ENCODE measurements at places on chromosomes 6 and 20. TPM values are rescaled to one million over a fixed set of nuclear protein-coding genes. Genes with fewer than 3 reads are reported as not detected.
A peak's percentile ranks its signal among the peaks of the same experiment; 100 is the strongest.

DNA sequence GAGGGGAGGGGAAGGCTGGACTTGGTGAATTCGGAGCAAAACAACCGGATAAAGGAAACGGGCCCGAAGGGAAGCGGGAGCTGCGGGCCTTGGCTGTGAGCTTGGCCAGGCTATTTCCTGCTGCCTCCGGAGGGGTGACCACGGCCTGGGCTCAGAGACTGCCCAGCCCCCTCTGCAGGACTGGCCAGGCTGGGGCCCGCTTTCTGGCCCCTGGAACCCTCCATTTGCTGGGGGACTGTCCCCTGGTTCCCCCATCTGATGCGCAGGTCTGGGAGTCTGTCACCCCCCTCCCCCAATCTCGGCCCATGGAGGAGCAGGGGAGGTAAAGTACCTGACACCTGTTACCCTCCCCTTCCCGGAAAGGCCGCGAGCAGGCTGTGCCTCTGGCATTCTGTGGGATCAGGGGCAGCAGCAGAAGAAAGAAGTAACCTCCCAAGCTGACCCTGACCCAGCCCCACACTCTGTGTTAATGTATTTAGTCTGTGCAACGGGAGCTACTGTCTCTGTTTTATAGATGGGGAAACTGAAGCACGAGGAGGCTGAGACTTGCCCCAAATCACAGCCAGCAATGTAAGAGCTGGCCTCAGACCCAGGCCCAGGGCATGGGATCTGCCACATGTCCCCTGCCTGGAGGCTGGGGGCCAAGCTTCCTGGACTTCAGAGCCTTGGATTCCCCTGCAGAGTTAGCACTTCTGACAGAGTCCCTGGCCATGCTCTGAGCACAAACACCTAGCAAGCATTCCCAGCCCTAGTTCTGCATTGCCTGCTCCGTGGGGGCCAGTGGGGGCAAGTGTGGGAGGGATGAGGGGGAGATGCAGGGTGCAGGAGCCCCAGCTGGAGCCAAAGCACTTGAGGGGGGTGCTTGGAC, 3.5 kb downstream of the C20orf204 start:
- no peak for DNase-seq
- no peaks in the 10 kb centered on the region for H3K36me3 ChIP-seq
- no peaks in the 10 kb centered on the region for H3K27me3 ChIP-seq
- no peak overlapping the region for H3K4me3 ChIP-seq
- H3K4me1 ChIP-seq = peaks cover 34% of the 10 kb centered on the region

DNA sequence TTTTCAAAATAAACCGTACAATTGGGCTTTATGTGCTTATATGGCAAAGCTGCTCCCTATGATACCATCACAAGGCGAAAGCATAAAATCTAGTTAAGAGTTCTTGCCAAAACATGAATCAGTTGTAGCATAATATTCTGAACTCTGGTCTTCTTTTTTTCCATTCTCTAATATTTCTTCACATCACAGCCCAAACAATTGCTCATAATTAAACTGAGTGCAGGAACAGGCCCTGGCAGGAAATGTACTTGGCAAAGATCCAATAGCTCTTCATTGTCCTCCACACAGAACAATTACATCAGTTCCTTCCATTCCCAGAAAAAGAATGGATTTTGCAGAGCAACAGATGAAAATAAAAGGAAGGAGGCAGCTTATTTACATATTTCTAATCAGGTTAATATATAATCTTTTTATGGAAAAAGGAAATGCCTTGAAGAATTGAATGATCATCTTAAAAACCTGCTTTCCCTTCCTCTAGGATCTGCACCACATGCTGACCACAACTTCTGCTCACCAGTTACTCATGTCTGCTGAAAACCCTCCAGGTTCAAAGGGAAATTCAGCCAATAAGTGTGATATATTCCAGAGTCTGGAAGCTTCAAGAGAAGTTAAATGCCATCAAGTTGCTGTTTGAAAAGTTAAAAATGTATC, 123.3 kb upstream of the COL21A1 start:
- no peak overlapping the region for H3K4me3 ChIP-seq
- no peak for DNase-seq
- peak overlapping the region; percentile 64 for H3K27ac ChIP-seq
- peaks cover 28% of the 10 kb centered on the region for H3K4me1 ChIP-seq

GRCh38 chr20:59645271-59645670, 40.9 kb downstream of the PHACTR3 start:
- DNase-seq = no peak
- no peaks in the 10 kb centered on the region for H3K36me3 ChIP-seq
- no peaks in the 10 kb centered on the region for H3K27me3 ChIP-seq
- H3K27ac ChIP-seq = no peak overlapping the region
- H3K4me1 ChIP-seq = no peaks in the 10 kb centered on the region

DNA sequence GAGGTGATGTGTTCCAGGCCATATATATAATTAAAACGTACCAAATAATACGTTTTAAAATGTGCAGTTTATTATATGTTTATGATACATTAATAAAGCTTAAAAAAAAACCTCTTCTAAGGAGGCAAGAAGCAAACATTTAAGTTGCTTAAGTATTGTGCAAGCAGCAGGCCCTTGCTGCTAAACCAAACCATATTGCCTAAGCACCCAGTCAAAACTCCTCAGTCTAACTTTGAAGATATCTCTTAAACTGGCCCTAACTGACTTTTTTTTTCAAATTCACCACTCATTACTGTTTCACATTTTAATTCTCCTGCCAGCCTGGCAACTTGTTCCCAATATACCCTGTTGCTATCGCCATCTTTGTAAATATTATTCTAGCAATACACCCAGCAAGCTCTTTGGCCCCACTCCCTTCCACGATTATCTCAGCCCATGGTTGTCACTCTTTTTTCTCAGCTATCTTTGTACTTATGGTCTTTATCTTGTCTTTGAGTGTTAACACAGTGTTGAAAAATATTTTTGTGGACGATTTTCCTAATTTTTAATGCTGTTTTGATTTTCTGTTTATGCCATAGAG, 60.9 kb downstream of the C6orf58 start:
- H3K4me1 ChIP-seq = no peaks in the 10 kb centered on the region
- H3K36me3 ChIP-seq = no peaks in the 10 kb centered on the region
- no peak overlapping the region for H3K4me3 ChIP-seq
- H3K27ac ChIP-seq = no peak overlapping the region
- no peaks in the 10 kb centered on the region for H3K27me3 ChIP-seq

GRCh38 chr6:125434760-125435159, 133.0 kb upstream of the HDDC2 start:
- no peak overlapping the region for H3K4me3 ChIP-seq
- H3K36me3 ChIP-seq = no peaks in the 10 kb centered on the region
- DNase-seq = no peak
- no peaks in the 10 kb centered on the region for H3K4me1 ChIP-seq

The TMEM63B gene
- total RNA-seq = 11.9 TPM

The GLP1R gene
- total RNA-seq = 6.9 TPM

All from body of pancreas (tissue), 4 donors.